ENCODE measurements at places on chromosomes 12 and 14.

DNA sequence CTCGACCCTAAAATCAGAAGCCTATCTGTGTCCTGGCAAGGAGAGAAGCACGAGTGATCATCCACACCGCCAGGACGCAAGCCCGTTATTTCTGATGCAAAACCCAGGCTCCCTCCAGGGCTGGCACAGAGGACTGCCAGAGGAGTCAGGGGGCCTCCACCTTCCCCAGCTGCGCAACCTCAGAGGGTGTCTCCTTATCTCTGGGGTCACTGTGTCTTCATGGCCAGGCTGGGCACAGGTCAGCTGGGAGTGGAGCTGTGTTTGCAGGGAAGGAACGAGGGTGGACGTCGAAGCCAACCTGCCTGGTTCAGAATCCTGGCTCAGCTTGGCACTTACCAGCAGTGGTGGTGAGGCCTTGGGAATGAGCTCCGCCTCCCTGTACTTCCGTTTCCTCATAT is 12.0 kb upstream of the SERPINA3 start:
- no peak for DNase-seq

- no peak for DNase-seq
Observed at GRCh38 chr14:78106381-78106780, 63.8 kb upstream of the NRXN3 start.

DNA sequence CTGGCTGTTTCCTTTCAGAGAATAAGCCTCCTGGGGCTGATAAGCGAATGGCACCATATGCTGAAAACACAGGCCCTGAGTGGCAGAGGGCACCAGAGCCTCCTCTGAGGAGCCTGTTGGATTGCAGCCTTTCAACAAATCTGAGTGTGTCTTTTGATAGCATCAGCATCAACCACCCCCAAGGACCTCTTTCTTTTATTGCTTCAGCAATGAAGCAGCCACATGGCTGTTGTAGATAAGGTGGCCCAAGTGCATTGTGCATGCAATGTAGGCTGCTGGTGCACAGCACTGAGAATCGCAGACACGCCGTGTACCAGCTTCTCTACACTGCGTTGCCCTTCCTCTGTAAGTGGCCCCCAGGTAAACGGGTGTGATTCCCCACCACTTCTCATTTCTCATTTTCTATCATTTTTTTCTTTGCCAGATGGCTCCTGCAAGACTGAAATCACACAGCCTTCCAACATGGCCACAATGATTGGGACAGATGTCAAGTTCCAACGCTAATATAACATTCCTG is 191.7 kb downstream of the DAD1 start:
- DNase-seq = no peak

DNA sequence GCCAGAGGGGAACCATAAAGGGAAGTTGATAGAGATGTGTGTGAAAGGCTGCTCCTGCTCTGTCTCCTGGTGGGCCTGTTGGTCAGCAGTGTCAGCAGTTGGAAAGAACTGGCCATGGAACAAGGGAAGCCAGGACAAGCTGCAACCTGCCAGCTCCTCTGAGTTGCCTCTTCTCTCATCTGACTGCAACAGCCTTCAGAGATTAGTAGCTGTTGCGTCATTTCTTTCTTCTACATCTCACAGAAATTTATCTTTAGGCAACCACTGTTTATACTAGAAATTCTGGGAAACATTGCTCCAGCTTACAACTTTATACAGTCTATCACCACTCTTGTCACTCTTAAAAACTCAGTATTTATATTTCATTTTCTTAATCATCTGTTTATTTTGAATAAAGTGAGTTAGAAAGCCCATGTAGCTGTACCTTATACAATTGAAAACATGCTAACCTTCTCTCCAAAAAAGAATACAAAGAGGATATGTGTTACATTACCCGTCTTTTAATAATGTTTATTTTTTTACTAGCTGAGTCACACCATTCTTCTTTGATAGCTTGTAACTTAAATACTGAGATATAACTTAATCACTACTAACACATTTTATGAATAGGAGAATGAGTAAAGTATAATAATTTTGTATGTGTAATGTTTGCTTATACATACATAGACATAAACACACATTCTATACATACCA is 224.2 kb downstream of the LRFN5 start:
- DNase-seq = peak; percentile 87

GRCh38 chr14:89283327-89284060 is 133.5 kb downstream of the FOXN3 start:
- DNase-seq = no peak

DNA sequence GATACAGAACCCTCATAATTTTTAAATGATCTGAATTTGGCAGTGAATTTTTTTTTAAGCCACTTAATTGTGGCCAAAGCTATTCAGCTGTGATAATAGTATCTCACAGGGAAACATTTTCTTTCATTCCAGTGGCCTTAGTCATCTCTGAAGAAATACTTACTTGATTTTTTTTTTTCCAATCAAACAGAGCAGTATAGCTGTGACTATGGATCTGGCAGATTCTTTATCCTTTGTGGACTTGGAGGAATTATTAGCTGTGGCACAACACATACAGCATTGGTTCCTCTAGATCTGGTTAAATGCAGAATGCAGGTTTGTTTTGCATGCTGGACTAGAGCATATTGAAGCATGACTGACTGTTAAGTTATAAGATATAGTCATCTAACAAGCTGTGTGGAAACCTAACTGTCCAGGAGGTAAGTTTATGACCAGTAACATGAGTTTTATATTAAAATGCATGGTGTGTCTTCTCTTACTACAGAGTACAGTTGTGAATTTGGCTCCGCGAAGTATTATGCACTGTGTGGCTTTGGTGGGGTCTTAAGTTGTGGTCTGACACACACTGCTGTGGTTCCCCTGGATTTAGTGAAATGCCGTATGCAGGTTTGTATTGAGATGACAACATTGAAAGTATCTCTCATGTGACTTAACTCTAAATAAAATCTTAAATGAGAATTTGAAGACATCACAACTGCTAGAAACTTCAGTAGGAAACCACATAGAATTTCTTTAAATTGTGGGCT is 1.9 kb downstream of the SLC25A3 start:
- DNase-seq = peak; percentile 63

- DNase-seq = no peak
Observed at GRCh38 chr12:63968673-63969072, 124.2 kb downstream of the SRGAP1 start.

- no peak for DNase-seq
Observed at GRCh38 chr14:103832046-103832445, 15.3 kb downstream of the PPP1R13B start.

- DNase-seq = peak; percentile 94
Observed at GRCh38 chr12:95653771-95654546, 102.7 kb upstream of the USP44 start.

- no peak for DNase-seq
Observed at GRCh38 chr14:105147671-105148603, 20.6 kb downstream of the JAG2 start.

DNA sequence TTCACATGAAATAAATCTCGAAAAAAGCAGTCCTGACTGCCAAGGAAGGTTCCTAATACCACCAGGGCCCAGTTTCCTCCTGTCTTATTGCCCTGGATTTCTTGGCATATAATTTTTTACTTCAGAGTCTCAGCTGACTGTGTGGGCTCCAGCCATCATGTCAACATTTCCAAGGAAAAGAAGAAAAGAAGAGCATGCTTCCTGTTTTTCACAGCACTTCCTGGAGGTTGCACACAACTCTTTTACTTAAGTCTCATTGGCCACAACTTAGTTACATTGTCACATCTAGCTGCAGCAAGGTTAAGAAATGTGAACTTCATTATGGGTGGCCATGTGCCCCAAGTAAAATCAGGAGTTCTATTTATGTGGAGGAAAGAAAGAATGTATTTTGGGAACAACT is 24.3 kb downstream of the DACT1 start:
- DNase-seq = no peak

DNA sequence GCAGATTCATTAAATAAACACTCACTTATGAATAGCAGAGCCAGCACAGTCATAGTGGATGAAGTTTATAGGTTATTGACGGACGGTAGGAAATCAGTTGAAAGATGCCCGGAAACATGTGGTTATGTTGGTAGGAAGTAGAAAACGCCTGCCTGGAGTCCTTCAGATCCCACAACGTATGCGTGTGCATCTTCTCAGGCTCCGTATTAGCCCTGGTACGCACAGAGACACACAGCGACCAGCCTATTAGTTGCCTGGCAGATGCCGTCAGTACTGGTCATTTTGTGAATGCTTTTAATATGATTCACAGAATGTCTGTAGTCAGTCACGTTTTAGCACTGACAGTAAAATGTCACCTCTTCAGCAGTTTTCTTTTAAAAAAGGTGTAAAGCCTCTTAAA is 196.4 kb downstream of the RGS6 start:
- no peak for DNase-seq

GRCh38 chr14:30375296-30375892 is 183.6 kb upstream of the G2E3 start:
- peak; percentile 73 for DNase-seq

All from epithelial cell of esophagus (primary cell).